SJCRH30 (cell line): ENCODE measurements at places on chromosomes 5 and 9. TPM values are rescaled to one million over a fixed set of nuclear protein-coding genes. Genes with fewer than 3 reads are reported as not detected.

DNA sequence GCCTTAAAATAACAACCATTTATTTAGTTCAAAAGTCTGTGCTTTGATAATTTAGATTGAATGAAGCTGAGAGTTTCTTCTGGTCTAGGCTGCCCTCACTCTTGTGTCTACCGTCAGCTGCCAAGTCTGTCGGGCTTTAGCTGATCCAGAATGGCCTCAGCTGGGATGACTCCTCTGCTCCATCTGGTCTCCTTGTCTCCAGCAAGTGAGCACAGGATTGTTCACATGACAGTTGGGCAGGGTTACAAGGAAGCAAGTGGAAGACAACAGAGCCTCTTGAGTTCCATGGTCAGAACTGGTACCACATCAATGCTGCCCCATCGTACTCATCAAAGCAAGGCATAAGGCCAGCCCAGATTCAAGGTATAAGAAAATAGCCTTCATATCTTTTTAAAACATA lies 9.0 kb downstream of the HTR1A start:
- DNase-seq, result no peak

DNA sequence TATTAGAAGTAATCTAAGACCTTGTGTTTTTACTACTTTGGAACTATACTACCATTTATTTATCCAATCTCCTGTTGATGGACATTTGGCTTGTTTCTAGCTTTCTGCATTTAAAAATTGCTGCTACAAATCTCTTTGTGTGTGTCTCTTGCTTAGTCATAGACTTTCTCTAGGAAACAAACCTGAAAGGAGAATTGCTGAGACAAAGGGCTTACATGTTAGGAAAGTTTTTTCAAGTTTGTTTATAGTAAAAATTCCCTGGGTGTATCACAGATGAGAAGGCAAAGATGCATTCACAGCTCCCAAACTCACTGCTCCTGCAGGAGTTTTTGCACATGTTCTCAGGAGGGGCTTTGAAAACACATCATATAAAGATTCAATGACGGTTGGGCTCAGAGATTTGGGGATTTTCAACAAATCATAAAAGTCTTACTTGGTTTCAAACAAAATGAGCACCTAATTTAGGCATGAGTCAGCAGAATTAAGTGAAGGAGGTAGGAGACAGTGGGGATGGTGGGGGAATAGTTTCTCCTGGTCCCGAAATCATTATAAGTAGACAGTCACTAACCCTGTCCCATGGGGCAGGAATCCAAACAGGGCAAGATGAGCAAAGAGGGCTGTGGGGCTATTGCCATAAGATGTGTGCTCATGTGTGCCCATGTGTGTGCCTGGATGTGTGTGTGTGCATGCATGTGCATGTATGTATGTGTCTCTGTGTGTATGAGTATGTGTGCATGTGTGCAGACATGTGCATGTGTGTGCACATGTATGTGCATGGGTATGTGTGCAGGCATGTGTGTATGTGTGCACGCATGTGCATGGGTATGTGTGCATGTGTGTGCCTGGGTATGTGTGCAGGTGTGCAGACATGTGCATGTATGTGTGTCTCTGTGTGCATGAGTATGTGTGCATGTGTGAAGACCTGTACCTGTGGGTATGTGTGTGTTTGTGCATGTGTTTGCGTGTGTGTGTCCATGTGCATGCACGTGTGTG lies 43.4 kb upstream of the S1PR3 start:
- no peak for DNase-seq

GRCh38 chr9:92974761-92975755 lies 27.7 kb downstream of the FGD3 start:
- DNase-seq, result no peak

DNA sequence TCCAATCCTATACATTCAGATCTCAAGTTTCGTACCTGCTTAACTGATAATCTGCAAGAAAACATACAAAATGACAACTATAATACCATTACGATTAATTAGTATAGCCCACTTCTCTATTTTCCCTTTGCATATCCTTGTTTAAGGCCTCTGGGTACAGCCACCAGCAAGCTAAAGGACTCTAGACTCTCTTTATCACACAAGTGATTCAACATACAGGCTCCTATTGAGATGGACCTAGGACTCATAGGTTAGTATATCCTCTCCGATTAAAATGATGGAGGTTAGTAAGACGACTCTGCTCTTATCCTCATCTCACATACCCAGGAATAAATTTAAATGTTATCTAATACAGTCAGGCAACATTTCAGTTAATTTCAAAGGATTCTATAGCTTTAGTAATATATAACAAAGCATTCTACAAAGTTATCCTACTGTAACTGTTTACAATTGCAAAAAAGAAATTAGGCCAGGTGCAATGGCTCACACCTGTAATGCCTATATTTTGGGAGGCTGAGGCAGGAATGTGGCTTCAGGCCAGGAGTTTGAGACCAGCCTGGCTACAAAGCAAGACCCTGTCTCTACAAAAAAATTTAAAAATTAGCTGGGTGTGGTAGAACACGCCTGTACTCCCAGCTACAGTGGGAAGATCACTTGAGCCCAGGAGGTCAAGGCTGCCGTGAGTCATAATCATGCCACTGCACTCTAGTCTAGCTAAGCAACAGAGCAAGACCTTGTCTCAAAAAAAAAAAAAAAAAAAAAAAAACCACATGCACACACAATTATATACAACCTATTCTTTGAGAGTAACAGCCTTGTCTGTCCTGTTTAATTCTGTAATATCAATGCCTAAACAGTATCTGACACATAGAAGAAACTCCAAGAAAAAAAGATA lies 15.4 kb downstream of the HAUS6 start:
- no peak for DNase-seq

DNA sequence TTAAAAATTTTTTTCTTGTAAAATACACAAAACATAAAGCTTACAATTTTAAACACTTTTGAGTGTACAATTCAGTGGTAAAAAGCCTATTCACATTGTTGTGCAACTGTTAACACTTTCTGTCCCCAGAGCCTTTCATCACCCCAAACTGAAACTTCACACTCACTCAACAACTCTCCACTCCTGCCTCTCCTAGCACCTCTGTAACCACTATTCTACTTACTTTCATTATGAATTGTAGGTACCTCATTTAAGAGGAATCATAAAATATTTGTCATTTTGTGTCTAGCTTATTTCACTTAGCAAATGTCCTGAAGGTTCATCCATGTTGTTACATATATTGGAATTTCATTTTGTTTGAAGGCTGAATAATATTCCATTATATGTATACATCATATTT lies 4.3 kb upstream of the ZNF510 start:
- no peak for DNase-seq

GRCh38 chr9:100030548-100030947 lies 68.3 kb downstream of the ERP44 start:
- no peak for DNase-seq

DNA sequence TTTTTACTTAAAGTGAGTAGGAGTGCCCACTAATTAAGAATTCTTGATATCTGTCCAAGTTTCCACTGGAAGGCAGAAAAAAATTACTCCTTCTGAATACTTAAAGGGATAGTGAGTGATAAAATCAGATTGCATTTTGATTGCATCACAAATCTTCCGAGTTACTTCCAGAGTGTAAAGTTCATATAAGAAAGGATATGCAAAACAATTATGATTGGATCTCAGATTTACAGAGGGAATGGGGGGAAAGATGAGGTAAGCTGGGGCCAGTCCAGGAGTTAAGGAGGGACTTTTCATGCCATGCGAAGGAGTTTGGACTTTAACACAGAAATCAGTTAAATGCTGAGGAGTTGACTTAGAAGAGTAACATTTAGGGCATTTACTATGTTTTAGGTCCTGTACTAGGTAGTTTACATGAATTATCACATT lies 9.3 kb upstream of the RNF145 start:
- DNase-seq, result no peak

GRCh38 chr9:73853549-73853948 lies 643.6 kb upstream of the RORB start:
- DNase-seq, result no peak

- DNase-seq, result no peak
These were observed 209.8 kb downstream of the CSNK1G3 start for GRCh38 chr5:123721675-123722276.

DNA sequence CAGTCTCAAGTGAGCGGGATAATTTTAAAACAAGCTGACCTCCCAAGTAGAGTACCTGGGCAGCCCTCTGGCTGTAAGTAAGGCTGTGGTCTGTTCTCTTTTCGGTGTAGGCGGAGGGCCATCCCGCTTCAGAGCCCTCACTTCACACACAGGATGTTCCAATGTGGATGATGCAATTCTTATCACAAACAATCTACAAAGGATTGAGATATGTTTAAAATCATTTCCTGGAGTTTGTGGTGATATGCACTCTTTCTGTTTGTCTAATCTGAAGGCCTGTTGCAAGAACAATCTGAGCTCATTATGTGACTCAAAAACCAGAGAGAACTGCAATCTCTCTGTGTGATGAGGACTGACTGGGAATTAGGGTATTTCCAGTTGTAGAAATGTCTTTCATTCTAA lies 42.5 kb downstream of the ITGA2 start:
- no peak for DNase-seq

GRCh38 chr9:110440172-110440571 lies 102.5 kb upstream of the TXNDC8 start:
- DNase-seq, result no peak

GRCh38 chr9:91126761-91127445 lies 234.8 kb downstream of the AUH start:
- no peak for DNase-seq

- DNase-seq, result no peak
These were observed 28.4 kb upstream of the SUSD1 start for GRCh38 chr9:112203536-112203935.

GRCh38 chr9:34271265-34272006 lies 57.6 kb downstream of the KIF24 start:
- no peak for DNase-seq

GRCh38 chr5:161412792-161413191 lies 133.7 kb downstream of the GABRB2 start:
- DNase-seq, result no peak

DNA sequence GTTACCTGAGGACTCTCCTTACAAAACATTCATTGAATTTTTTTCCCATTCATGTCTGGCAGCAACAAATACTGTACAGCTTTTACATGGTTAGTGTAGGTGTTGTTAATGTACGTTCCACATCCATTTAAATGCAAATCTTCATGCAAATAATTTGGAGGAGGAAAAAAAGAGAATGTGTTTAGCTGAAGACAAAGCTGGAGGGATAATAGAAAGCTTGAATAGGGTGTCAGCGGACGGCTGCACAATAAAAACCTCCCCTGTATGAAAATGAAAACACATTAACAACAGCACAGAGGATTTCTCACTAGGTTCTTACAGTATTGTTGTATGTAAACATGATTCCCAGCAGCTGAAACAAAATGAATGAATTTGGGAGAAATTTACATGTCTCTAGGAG lies 231.5 kb downstream of the ZNF608 start:
- DNase-seq, result no peak

DNA sequence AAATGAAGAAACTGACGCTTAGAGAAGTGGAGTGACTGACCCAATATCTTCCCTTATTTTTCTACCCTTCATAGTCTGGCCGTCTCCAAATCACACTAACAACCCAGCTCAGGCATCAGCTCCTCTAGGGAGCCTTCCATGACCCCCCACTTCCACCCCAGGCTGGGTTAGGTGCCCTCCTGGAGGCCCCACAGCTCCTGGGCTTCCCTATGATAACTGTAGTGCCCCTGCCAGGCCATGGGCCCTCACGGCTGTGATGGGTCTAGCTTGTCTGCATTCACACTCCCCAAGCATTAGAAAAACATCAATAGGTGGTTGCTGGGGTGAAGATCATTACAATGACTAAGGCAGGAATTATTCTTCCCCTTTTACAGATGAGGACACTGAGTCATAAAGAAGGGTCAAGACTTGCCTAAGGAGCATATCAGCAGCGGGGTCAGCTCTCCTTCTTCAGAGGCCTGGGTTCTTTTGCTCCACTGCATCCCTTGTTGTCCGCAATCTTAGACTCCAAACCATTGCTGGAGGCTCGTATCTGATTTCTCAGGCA lies 7.3 kb downstream of the CORO2A start:
- no peak for DNase-seq

DNA sequence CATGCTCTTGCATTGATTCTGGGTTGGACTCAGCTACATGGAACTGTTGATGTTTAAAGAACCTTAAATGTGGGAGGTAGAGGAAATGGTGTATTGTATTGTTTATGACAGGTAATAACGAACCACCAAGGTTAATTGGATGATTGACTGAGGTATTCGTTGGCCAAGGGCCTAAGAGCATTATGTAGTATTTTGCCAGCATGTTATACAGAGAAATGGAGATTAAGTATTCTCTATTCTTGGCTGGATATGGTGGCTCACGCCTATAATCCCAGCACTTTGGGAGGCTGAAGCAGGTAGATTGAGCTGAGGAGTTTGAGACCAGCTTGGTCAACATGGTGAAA lies 59.0 kb upstream of the CDK20 start:
- DNase-seq, result no peak

GRCh38 chr5:106521701-106522100 lies 1149.0 kb downstream of the EFNA5 start:
- no peak for DNase-seq

DNA sequence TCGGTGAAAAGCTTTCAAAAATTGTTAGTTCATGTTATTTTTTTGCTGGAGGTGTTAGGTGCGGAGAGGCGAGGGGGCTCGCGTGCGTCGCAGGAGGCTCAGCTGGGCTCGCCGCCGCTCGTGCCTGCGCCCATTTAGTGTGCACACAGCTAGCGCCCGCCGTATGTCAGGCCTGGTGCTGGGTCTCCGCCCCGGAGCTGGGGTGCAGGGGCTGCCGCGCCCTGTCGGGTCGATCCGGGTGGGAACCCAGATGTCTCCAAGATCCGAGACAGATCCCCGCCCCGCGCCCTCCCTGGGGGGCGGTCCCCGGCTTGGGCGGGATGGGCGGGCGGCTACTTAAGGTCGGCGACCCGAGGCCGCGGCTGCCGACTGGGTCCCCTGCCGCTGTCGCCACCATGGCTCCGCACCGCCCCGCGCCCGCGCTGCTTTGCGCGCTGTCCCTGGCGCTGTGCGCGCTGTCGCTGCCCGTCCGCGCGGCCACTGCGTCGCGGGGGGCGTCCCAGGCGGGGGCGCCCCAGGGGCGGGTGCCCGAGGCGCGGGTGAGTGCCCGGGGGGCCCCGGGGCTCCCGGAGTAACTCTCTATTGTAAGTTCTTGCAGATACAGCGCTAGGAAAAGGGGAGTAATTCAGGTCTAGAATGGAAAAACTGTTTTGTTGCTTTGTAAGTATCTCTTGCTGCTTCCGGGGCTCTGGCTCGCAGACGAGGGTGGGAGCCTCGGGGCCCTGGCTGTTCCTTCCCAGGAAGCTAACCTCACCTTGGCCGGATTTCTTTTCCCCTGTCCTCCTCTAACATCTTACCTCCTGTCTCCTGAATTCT lies 31.7 kb downstream of the GSN start:
- DNase-seq, result no peak

The TAF11L10 gene
- not detected in 2 replicates for total RNA-seq

The SPATA31A3 gene
- 0.04 TPM in 1 of 2 replicates, not detected in the other for total RNA-seq

The CDC37L1 gene
- total RNA-seq, result 9.9 and 12.6 TPM in 2 replicates

The ZDHHC21 gene
- 5.5 and 7.4 TPM in 2 replicates for total RNA-seq

The GFI1B gene
- 0.13 and 0.53 TPM in 2 replicates for total RNA-seq

The ELOVL7 gene
- total RNA-seq, result 0.77 and 1.9 TPM in 2 replicates

The GPR150 gene
- total RNA-seq, result not detected in 2 replicates

The FIBCD1 gene
- 2.8 TPM in 1 of 2 replicates, not detected in the other for total RNA-seq

The OTP gene
- not detected in 2 replicates for total RNA-seq
